ENCODE measurements at places on chromosomes 13 and 19.

DNA sequence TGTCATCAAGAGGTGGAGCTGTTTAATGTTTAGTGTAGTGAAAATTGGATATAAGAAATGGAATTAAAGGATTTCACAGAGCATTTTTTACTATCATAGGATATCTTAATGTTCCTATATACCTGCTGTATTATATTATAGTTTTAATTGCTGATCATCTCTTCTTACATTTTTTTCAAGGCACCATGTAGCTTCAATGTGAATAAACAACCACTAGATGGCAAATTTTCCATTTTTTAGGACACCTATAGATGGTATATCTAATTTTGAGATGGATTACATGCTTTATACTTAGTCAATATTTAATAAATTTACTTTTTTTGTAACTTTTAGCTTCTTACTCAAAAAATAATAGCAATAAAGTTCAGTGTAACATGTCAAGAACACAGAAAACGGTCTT lies 9.0 kb upstream of the ATXN8OS start:
- peak; percentile 14 for DNase-seq

GRCh38 chr13:41231786-41232185 lies 31.6 kb downstream of the MTRF1 start:
- DNase-seq = peak; percentile 1

- DNase-seq = no peak
Measured at GRCh38 chr13:52411629-52412028, 5.7 kb upstream of the THSD1 start.

DNA sequence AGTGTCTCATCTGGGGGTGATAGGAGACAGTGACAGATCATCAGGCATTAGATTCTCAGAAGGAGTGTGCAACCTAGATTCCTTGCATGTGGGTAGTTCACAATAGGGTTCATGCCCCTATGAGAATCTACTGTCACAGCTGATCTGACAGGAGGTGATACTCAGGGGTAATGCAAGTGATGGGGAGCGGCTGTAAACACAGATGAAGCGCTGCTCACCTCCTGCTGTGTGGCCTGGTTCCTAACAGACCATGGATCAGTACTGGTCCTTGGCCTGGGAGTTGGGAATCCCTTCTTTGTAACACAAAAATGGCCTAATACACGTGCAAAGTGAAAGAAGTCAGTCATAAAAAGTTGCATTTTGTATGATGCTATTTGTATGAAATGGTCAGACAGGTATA lies 107.6 kb upstream of the TUBA3C start:
- DNase-seq = no peak

- no peak for DNase-seq
Measured at GRCh38 chr13:39783051-39783450, 127.6 kb downstream of the COG6 start.

Data from NCI-H510A treated with DMSO at 0.1 percent for 48 hours (cell line).